ENCODE measurements at places on chromosomes 2 and 18. TPM values are rescaled to one million over a fixed set of nuclear protein-coding genes. Genes with fewer than 3 reads are reported as not detected.
A peak's percentile ranks its signal among the peaks of the same experiment; 100 is the strongest.

GRCh38 chr2:180003559-180003958 lies 3.5 kb downstream of the CWC22 start:
- DNase-seq = no peak
- H3K27ac ChIP-seq = no peak overlapping the region
- H3K4me1 ChIP-seq = peaks cover 29% of the 10 kb centered on the region

DNA sequence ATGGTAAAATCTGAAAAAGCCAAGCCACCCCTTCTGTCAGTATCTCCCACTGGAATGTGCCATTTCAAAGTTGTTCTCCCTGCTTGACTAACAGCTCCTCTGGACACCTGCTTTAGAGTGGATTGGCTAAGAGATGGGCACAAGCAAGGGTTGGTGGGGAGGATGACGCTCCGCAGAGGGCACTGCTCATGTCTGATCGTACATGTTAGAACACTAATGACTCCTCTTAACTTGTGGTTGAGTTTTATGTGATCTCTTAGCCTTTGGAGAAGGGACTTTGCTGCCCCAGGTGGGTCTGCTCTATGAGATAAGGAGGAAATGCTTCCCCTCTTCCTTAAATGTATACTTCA lies 8.2 kb upstream of the KIAA2012 start:
- no peak for DNase-seq
- H3K36me3 ChIP-seq = no peaks in the 10 kb centered on the region
- peaks cover 22% of the 10 kb centered on the region for H3K4me1 ChIP-seq
- H3K4me3 ChIP-seq = no peak overlapping the region
- no peak overlapping the region for H3K27ac ChIP-seq
- H3K27me3 ChIP-seq = no peaks in the 10 kb centered on the region

- peak overlapping the region; percentile 11 for H3K4me3 ChIP-seq
- H3K4me1 ChIP-seq = no peaks in the 10 kb centered on the region
- peak; percentile 62 for DNase-seq
These were observed 16.8 kb upstream of the ATP8B1 start for GRCh38 chr18:57819671-57820460.

DNA sequence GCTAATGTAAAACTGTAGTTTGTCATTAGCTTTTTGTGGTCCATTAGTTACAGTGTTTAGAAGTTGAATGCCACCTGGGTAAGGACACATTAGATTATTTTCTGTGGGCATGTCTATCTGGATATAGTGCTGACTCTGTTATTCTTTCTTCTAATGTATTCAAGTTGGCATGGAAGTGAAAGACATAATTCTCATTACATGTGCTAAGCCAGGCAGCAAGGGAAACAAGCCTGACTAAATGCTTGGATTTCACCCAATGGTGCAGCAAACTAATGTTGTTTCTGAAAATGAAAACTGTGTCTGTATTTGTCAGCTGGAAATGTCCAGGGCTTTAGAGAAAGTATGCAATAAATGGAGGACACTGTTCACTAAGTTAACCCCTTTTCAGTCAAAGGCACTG lies 100.7 kb downstream of the NUP35 start:
- H3K27ac ChIP-seq = no peak overlapping the region
- peaks cover 23% of the 10 kb centered on the region for H3K4me1 ChIP-seq
- no peaks in the 10 kb centered on the region for H3K27me3 ChIP-seq
- no peaks in the 10 kb centered on the region for H3K36me3 ChIP-seq

DNA sequence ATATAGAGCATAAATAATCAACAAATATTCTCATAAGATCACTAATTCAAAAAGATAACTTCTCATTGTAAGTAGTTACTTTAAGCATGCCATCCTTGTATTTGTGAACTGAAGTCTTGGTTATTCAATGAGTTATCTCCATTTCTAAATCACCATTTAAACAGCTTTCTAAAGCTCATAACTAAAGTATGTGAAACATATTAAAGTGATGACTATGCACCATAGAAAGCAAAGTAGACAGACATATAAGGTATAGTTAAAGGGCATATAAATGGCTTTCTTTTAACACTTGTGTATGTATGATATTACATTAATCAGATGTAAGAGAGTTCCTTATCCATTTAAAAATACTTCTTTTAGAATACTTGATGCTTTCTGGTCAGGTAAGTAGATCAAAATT lies 83.5 kb downstream of the IKZF2 start:
- no peak for DNase-seq
- H3K4me3 ChIP-seq = no peak overlapping the region
- H3K4me1 ChIP-seq = peaks cover 47% of the 10 kb centered on the region
- no peaks in the 10 kb centered on the region for H3K36me3 ChIP-seq
- H3K27ac ChIP-seq = no peak overlapping the region

DNA sequence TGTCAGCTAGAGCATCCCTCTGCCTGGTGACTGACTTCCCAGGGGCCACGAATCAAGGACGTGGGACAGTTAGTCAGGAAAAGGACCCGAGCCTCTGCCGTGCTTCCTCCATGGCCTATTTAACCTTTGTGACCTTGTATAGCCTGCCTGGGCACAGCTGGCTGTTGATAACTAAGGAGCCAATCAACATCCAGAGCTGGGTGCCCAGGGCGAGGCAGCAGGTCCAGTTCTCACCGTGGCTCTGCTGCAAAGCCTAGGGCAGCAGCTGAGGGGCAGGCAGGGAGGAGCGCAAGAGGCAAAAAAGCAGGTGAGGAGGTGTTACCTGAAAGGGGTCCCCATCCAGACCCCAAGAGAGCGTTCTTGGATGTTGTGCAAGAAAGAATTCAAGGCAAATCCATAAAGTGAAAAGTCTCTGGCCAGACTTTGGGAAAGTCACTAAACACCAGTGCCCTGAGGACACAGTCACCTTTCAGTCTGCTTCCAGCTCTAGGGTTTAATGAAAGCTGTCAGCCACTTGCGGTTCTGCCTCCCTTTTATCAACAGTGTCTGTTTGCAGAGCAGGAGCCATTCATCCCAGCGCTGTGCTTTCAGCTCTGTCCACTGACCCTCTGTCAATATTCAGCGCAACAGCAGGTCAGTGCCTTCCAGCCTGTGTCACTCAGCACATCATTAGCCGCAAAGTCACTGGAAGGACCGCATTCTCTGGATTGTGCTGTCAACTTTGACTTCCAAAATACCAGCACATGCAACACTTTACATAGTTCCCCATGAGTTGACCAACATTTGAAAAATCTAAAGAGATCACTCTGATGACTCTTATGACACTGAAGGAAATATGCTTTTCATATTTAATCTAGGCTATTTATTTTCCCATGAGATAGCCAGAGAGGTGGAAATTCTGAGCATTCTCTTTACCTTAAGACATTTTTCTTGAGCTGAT lies 38.6 kb upstream of the ASAP2 start:
- H3K36me3 ChIP-seq = no peaks in the 10 kb centered on the region
- H3K27me3 ChIP-seq = peaks cover 4% of the 10 kb centered on the region
- H3K4me1 ChIP-seq = no peaks in the 10 kb centered on the region
- H3K4me3 ChIP-seq = no peak overlapping the region

GRCh38 chr2:128396500-128396891 lies 77.8 kb upstream of the HS6ST1 start:
- H3K27ac ChIP-seq = no peak overlapping the region
- H3K4me1 ChIP-seq = no peaks in the 10 kb centered on the region
- H3K4me3 ChIP-seq = no peak overlapping the region
- H3K27me3 ChIP-seq = no peaks in the 10 kb centered on the region
- no peak for DNase-seq

- H3K4me1 ChIP-seq = no peaks in the 10 kb centered on the region
- no peak overlapping the region for H3K4me3 ChIP-seq
- H3K36me3 ChIP-seq = no peaks in the 10 kb centered on the region
These were observed 92.7 kb upstream of the PARD3B start for GRCh38 chr2:204452464-204453023.

- H3K4me3 ChIP-seq = no peak overlapping the region
- no peaks in the 10 kb centered on the region for H3K36me3 ChIP-seq
- no peak for DNase-seq
- no peak overlapping the region for H3K27ac ChIP-seq
- H3K4me1 ChIP-seq = no peaks in the 10 kb centered on the region
These were observed 395.6 kb upstream of the HS6ST1 start for GRCh38 chr2:128714285-128714684.

- no peak for DNase-seq
- H3K27me3 ChIP-seq = no peaks in the 10 kb centered on the region
- H3K4me3 ChIP-seq = no peak overlapping the region
- H3K36me3 ChIP-seq = no peaks in the 10 kb centered on the region
- H3K4me1 ChIP-seq = no peaks in the 10 kb centered on the region
These were observed 30.3 kb upstream of the IL37 start for GRCh38 chr2:112880696-112881095.

DNA sequence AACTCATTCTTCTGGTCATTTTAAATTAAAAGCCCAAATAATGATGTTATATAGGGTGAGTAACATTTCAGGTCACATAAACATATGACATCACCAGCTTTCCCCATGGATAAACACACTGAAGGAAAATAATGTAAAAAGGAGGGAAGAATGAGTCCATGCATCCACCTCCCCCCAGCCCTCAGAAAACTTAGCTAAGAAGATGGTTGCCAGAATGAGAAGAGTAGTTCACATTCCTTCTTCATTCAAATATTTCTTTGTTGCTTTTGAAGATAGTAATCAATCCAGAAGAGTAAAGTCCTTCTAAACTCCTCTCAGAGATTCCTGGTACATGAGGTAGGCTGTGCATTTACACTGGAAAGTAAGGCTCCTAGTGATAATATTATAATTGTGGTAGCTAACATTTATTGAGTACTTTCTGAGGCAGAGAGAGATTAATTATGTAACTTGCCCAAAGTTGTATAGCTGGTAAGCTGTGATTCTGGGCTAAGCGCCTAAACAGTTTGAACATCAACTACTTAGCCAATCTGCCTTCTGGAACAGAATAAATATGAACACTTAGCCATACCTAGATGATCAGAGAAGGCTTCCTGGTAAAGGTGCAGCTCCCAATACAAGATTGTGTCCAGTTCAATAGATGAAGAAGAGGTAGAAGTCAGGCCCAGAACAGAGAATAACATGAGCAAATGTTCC lies 256.7 kb upstream of the FN1 start:
- no peak for DNase-seq
- no peak overlapping the region for H3K27ac ChIP-seq
- no peaks in the 10 kb centered on the region for H3K36me3 ChIP-seq
- H3K27me3 ChIP-seq = no peaks in the 10 kb centered on the region
- H3K4me3 ChIP-seq = no peak overlapping the region

DNA sequence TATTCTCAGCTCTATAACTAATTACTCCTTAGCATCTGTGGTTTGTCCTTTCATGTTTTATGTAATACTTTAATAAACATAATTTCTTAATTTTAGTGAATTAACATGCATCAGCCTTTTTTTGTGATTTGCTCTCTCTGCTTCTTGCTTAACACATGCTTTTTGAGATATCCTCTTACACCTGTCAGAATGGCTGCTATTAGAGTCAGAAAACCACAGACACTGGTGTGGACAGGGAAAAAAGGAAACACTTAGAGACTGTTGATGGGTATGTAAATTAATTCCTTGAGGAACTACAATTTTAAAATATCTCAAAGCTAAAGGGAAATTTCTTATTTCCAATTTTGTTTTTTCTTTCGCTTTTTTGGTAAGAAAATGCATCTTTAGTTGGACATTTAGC lies 549.0 kb downstream of the ZNF804A start:
- DNase-seq = no peak
- no peaks in the 10 kb centered on the region for H3K27me3 ChIP-seq
- H3K36me3 ChIP-seq = no peaks in the 10 kb centered on the region
- H3K4me1 ChIP-seq = no peaks in the 10 kb centered on the region

DNA sequence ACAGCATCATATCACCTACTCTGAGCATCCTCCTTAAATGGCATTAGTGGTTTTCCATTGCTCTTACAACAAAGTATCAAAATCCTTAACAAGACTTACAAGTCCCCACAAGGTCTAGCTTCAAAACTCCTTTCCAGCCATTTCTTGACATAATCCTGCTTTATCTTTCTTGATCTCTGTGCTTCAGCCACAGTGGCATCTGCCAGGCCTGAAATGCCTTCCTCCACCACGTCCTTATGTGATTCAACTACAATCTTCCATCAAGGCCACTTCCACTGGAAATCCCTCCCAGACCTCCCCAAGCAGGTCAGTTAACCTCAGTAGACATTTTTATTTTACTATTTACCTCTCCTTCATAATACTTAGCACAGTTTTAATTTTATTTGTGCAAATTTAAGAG lies 83.8 kb upstream of the CCDC150 start:
- no peaks in the 10 kb centered on the region for H3K36me3 ChIP-seq
- H3K27me3 ChIP-seq = no peaks in the 10 kb centered on the region
- no peak overlapping the region for H3K4me3 ChIP-seq
- no peaks in the 10 kb centered on the region for H3K4me1 ChIP-seq
- DNase-seq = no peak

- no peaks in the 10 kb centered on the region for H3K27me3 ChIP-seq
- H3K36me3 ChIP-seq = no peaks in the 10 kb centered on the region
- H3K27ac ChIP-seq = no peak overlapping the region
- no peaks in the 10 kb centered on the region for H3K4me1 ChIP-seq
- DNase-seq = no peak
These were observed 448.7 kb upstream of the HNRNPA3 start for GRCh38 chr2:176763851-176764404.

DNA sequence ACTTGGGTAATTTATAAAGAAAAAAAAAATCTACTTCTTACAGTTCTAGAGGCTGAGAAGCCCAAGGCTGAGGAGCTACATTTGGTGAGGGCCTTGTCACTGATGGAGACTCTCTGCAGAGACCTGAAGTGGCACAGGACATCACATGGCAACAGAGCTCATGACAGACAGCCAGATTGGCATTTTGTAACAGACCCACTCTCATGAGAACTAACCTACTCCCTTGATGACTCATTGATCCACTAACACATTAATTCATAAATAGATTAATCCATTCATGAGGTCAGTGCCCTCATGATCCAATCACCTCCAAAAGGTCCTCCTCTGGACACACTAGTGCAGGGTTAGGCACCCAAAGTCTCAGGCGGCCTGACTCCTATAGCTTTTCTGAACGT lies 318.4 kb downstream of the GULP1 start:
- H3K27me3 ChIP-seq = no peaks in the 10 kb centered on the region
- H3K27ac ChIP-seq = no peak overlapping the region
- H3K36me3 ChIP-seq = no peaks in the 10 kb centered on the region
- H3K4me3 ChIP-seq = no peak overlapping the region
- DNase-seq = no peak
- H3K4me1 ChIP-seq = no peaks in the 10 kb centered on the region

GRCh38 chr2:75480971-75481836 lies 79.5 kb downstream of the EVA1A start:
- no peak overlapping the region for H3K4me3 ChIP-seq
- no peaks in the 10 kb centered on the region for H3K27me3 ChIP-seq
- H3K4me1 ChIP-seq = no peaks in the 10 kb centered on the region
- no peak for DNase-seq

- peaks cover 12% of the 10 kb centered on the region for H3K4me1 ChIP-seq
- no peak overlapping the region for H3K27ac ChIP-seq
- H3K36me3 ChIP-seq = no peaks in the 10 kb centered on the region
- no peaks in the 10 kb centered on the region for H3K27me3 ChIP-seq
These were observed 3.7 kb upstream of the METAP1D start for GRCh38 chr2:171996021-171996420.

GRCh38 chr2:95375532-95376150 lies 26.9 kb upstream of the FAHD2A start:
- no peaks in the 10 kb centered on the region for H3K4me1 ChIP-seq
- H3K27me3 ChIP-seq = no peaks in the 10 kb centered on the region
- H3K36me3 ChIP-seq = no peaks in the 10 kb centered on the region
- no peak overlapping the region for H3K27ac ChIP-seq
- no peak for DNase-seq

- H3K27ac ChIP-seq = no peak overlapping the region
- H3K36me3 ChIP-seq = no peaks in the 10 kb centered on the region
These were observed 366.0 kb upstream of the CNTNAP5 start for GRCh38 chr2:123659120-123659519.

The SH3BP4 gene
- 3.0 TPM for polyA plus RNA-seq

The DES gene
- polyA plus RNA-seq = 13,925 TPM

The GPR148 gene
- polyA plus RNA-seq = not detected

The SP9 gene
- 0.03 TPM for polyA plus RNA-seq

The NAPG gene
- 23.8 TPM for polyA plus RNA-seq

The CPLX4 gene
- polyA plus RNA-seq = not detected

The ZRANB3 gene
- 3.1 TPM for polyA plus RNA-seq

The GREB1 gene
- polyA plus RNA-seq = 3.2 TPM

The IL36RN gene
- not detected for polyA plus RNA-seq

The PLA2R1 gene
- 0.20 TPM for polyA plus RNA-seq

The IL36A gene
- not detected for polyA plus RNA-seq

The ABCB11 gene
- polyA plus RNA-seq = 0.01 TPM
